ENCODE measurements at places on chromosomes 1 and 21.

- no peak for DNase-seq
Measured at GRCh38 chr1:109759513-109760334, 4.0 kb downstream of the EPS8L3 start.

DNA sequence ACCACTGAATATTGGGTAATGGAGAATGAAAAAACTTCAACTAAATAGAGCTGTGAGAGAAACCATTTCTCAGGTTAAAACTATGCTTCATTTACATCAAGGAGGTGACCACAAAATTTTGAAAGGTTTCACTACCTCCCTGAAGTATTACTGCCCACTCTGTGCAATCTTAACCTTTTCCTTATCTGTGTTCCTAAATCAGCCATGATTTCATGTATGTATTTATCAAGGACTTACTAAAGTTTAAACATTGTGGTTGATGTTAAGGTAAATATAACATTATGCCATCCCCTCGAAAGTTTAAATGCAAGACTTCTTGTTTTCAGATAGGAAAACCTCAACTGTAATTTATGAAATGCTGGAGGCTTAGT, 84.4 kb downstream of the CLEC20A start:
- DNase-seq = no peak

DNA sequence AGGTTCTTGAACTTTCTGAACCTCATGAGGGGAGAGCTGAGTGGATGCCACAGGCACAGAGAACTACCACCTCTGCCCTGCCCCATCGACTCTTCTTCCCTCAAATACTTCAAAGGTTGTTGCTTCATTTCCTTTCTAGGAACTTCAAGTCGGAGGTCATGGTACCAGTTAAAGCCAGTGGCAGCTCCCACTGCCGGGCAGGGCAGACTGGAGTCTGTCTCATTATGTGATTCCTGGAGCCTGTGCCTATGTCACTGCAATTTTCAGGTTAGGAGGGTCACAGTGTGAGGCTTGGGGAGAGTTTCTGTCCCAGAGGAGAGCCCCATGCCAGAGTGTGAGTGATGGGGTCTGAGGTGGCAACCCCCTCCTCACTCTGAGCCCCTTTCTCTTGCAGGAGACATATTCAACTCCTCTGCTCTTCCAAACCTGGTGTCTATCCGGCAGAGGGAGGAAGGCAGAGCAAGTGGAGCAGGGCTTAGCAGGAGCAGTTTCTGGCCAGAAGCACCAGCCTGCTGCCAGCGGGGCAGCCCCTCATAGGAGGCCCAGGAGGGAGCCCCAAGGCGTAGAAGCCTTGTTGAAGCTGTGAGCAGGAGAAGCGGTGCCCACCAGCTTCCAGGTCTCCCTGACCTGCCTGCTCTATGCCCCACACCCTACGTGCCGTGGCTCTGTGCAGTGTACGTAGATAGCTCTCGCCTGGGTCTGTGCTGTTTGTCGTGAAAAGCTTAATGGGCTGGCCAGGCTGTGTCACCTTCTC, 29.3 kb downstream of the CAMK1G start:
- DNase-seq = no peak

- no peak for DNase-seq
Measured at GRCh38 chr1:200035397-200035955, 8.0 kb downstream of the NR5A2 start.

- no peak for DNase-seq
Measured at GRCh38 chr1:156242738-156243137, 754 bp downstream of the BGLAP start.
